ENCODE measurements at places on chromosomes 5 and 9.

DNA sequence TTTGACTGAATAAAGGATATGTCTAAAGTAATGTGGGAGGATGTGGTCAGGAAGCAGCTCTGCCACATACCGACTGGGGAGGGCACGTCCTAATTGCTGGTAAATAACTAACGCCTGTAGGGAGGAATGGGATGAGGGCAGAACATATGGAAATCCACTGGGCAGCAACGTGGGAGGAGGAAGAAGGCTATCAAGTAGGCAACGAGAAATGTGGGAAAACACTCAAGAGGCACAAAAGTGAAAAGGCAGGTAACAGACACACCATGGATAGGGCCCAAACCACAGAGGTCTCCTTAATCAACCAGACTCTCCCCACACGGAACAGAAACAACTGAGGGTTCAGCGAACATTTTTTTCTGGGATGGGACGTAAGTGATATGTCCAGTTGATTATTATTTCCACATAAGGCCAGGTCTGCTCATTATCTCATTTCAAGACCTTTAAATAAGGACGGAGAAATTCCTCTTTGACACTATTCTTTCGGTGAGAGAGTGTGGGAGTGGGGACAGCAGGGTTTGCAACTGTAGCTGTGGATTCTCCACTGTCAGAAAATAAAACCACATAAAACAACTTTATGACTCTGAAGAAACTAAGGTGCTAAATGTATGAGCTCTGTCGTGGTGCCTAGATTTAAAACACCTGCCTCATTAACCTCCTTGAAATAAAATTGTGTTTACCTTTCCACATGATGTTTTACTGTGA is 17.0 kb downstream of the IARS1 start:
- DNase-seq, result no peak

GRCh38 chr5:157670662-157671591 is at the start of gene C5orf52:
TSS of gene C5orf52 (plus strand) at chr5:157671533. CDS start at chr5:157671615, 82 bp downstream.
- DNase-seq, result no peak

DNA sequence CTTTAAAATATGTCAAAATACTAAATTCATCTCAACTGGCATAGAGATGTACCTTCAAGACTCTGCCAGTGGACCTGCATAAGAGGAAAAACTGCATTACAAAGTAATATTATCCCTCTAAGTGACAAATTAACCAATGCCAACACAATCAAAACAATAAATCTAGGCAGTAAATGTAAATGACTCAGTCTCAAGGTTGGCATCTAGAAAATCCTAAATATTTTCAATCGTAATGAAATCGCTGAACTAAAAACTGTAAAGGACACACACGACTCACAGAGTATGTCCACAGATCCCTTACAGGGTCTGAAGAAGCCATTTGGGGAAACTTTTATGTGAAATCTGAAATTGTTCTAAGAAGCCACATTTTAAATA is 31.2 kb downstream of the ERMP1 start:
- DNase-seq, result no peak

DNA sequence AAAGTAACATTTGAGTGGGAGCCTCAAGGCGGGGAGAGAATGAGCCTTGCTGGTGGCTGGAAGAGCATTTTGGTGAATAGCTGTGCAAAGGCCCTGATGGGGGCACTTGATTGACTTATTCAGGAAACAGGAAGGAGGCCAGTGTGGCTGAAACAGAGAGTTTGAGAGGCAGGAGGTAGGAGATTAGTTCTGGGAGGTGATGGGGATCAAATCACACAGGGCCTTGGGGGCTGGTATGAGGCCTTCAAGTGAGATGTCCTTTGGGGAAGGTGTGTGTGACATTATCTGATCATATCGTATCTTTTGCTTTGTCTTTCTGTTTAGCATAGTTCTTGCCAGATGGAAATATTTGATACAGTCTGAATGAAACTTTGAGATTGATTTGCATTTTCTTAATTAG is 172.3 kb downstream of the TENT4A start:
- no peak for DNase-seq

DNA sequence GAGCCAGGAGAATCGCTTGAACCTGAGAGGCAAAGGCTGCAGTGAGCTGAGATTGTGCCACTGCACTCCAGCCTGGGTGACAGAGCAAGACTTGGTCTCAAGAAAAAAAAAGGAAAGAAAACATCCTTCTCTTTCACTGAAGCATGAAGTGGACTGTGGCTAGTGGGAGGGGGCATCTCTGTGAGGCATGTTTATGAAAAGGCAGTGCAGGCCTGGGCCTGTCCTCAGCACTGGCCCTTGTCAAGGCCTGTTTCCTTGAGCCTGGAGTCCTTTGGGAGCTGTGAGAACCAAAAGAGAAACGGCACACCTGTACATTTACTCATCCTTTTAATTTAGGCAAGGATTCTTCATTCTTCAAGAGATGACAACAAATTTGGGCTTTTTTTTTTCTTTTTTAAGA is 18.3 kb upstream of the FUBP3 start:
- no peak for DNase-seq

- DNase-seq, result no peak
Measured at GRCh38 chr9:34546102-34546833, 23.5 kb upstream of the ENHO start.

GRCh38 chr9:19650312-19650711 is 138.5 kb downstream of the SLC24A2 start:
- DNase-seq, result no peak

DNA sequence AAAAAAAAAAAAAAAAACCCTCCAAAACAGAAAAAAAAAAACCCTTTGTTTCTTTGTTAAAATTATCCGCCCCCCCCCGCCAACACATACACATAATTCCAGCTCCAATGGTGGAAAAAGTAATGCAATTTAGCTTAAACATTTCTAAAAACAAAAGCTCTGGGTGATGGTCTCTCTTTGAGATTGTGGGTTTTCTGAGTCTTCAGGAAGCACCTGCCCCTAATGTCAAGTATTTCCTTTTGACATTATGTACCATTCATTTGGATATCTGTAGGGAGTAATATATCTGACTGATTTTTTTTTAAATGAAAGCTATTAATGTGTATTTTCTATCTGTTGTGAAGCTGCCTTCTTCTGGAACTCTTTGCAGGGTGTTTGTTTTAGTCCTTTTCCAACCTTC is 389.7 kb downstream of the TAF11L14 start:
- no peak for DNase-seq

DNA sequence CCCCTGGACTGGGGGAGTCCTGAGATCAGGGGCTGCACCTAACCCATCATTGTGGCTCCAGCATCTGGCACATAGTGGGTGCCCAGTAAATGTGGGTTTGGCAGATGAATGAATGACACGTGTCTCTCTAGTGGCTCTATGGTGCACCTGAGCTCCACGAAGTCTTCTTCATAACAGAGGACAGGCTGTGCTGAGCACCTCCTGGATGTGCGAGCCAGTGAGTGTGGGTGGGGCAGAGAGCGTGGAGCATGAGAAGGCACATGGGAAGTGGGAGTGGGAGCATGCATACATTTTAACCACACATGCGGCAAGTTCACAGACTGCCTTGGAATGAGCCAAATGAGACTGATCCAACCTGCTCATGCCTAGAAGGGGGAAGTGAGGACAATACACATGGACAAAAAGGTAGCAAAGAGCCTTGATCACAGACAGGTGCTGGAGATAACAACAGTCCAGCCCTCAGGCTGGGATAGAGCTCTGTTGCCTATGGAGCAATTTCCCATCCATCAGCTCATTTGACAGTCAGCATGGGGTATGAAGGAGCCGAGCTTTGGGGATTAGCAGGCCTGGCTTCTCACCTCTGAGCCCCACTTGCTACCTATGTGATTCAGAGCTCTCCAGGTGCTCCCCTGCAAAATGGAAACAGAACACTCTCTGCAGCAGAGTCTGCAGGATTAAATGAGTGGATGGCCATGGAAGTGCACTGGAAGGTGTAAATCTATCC is 76.2 kb upstream of the TBC1D2 start:
- DNase-seq, result no peak

GRCh38 chr9:31574006-31574765 is 810.3 kb upstream of the ACO1 start:
- DNase-seq, result no peak

DNA sequence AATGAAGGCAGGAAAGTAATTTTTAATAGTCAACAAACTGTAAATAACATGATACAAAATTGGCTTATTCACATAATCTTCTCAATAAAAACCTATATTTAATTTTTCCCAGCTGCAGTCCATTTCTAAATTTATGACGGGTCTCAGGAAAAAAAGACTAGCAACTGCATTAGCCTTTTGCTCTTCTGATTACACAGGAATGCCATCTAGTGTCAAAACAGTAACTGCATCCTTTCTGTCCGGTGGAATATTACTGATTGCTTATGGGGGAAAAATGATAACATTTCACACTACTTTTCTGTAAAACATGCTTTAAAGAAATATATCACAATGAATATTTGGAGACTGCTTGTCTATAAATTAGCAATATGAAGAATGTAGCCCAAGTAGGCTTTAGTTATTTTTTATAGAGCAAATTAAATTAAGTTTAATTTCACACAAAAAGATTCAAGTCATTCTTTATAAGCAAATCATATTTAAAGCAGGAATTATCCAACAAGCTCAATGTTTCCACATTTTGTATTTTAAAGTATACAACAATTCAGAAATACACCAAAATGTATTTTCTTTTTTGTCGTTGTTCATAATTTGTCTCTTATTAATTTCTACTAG is 534.7 kb downstream of the CDH10 start:
- no peak for DNase-seq

DNA sequence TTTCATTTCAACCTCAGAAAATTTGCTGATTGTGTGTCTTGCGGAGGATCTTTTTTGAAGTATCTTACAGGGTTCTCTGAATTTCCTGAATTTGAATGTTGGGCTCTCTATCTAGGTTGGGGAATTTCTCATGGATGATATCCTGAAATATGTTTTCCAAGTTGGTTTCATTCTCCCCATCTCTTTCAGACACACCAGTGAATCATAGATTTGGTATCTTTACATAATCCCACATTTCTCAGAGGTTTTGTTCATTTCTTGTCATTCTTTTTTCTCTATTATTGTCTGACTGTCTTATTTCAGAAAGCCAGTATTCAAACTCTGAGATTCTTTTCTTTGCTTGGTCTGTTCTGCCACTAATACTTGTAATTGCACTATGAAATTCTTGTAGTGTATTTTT is 456.9 kb downstream of the PRELID2 start:
- DNase-seq, result no peak

GRCh38 chr9:87954230-87954629 is 20.1 kb downstream of the CDK20 start:
- DNase-seq, result no peak

DNA sequence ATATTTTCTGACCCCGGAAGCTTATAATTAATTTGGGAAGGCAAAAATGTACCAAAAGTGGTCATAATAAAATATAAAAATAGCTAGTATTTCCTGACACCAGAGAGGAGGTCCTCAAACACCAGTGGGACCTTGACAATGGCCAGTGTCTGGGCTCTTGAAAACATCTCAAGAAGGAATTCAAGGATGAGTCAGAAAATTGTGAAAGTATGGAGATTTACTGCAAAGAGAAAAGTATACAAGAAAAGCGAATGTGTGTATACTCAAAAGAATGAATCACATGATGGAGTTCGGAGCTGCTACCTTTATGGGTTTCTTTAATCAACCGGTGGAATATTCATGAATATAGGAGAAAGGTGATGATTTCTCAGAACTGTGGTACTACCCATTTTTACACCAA is 1709.0 kb upstream of the WWC1 start:
- DNase-seq, result no peak

DNA sequence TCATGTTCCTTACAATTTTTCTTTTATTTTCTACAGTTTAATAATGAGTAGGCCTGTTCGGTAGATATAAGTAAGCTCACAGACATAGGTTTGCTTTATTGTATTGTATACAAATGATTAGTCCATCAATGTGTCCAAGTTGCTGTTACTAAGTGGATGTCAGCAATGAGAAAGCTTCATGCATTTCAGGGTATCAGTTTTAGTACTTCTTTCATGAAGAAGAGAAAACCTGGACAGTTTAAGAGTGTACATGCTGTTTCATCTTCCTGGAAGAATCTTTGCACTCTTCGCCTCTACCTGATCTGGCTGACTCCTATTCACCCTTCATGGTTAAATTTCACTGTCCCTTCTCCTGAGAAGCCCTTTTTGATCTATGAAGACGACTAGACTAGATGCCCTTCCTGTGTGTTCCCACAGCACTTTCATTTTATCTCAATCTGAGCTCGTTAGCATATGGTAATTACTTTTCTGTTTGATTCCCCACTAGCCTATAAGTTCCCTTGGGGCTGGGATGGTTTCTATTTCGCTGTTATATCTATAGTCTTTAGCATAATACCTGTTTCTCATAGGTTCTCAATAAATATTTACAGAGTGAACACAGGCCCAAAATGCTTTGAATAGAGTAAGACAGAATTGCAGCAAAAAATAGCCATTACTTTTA is 70.7 kb downstream of the CETN3 start:
- no peak for DNase-seq

- DNase-seq, result no peak
Measured at GRCh38 chr5:36138900-36139683, 12.6 kb downstream of the LMBRD2 start.

DNA sequence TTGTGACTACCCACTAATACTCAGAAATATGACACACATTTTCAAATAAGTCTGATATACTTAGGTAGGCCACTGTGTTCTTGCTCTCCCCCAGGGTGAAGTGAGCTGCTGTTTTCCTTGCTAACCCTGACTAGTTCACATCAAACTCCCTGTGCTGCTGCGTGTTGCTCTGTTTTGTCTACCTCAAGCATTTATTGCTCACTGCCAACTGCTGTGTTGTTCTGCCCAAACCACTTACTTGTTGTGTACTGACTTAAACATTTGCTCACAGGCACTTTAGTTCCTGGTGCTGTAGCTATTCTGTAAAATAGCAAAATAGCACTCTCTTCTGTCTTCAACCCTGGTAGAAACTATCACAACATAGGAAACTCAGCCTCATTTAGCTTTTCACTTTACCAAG is 255.7 kb downstream of the HCN1 start:
- no peak for DNase-seq

- no peak for DNase-seq
Measured at GRCh38 chr5:172425402-172425801, 28.9 kb downstream of the SH3PXD2B start.

DNA sequence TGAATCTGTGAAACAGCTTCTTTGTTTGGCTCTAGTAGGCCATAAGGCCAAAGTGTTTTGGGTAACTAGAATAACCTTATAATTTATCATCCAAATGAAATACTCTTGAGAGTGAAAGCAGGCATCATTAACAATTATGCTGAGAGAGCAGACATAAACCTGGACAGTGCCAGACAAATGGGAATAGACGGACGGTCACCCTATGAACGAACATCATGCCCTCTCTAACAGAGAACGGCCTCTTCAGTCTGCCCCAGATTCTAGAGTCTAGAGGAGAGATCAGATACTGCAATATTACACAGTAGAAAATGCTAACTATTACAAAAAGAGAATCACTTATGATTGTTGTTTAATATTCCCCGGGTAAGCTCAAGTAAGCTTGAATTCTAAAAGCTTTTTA is 68.5 kb downstream of the APBA1 start:
- no peak for DNase-seq

DNA sequence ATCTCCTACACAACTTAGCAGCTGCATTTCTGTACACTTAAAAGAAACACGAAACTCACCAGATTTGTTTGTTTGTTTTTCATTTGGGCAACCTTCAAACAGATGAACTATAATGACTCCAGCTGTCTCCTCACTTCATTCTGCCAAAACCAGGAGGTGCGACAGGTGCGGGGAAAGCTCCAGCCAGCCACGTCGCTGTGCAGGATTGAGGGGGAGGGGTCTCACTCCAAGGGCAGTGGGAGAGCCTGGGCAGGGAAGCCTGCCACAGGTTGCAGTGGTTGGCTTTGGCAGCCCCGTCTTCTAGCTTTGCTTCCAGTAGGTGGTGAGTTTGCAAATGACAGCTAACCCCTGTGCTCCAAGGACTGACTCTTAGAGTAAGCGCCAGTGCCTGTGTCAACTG is 215.8 kb downstream of the CEMIP2 start:
- no peak for DNase-seq

GRCh38 chr5:172868924-172869591 is 35.0 kb downstream of the ERGIC1 start:
- DNase-seq, result no peak
